ENCODE measurements at places on chromosomes 6 and 20.

DNA sequence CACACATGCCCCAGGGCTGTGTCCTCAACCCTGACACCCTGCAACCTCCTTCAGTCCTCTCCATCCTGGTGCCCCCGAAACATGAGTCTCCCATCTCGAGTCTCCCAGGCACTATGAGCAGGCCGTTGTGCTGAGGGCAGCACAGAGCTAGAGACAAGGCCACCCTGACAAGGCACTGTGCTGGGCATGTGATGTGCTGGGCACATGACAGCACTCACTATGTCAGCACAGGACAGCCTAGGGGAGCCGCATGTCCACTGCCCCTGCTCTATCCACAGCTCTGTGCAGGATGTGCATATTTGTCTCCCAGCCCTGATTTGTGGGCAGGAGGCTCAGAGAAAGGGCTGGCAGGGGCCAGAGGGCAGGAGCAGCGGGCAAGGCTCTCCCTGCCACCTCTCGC, 362.1 kb upstream of the AGPAT4 start:
- DNase-seq = no peak

DNA sequence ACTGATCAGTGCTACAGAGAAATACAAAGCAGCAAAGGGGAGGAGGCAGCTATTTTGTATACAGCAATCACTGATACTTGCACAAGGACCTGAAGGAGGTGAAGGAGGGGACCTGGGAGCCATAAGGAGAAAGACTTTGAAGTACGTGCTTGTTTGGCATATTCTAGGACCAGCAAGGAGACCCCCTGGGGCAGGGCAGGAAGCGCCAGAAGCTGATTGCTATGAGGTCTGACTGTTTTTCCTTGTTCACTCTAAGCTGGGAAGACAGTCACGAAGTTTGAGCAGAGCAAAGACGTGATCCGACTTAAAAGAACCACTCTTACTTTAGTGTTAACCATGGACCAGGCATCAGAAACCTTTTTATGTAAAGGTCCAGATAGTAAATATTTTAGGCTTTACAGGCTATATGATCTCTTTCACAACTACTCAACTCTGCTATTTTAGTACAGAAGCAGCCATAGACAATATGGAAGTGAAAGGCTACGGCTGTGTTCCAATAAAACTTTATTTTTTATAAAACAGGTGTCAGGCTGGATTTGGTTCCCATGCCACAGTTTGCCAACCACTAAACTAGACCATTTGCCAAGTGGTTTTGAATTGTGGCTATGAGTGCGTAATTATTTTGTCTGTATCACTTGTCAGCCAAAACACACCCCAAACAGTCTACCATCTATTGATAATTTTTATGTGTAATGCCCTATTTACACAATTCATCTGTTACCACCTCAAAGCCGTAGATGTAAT, 217.9 kb downstream of the PRL start:
- no peak for DNase-seq

DNA sequence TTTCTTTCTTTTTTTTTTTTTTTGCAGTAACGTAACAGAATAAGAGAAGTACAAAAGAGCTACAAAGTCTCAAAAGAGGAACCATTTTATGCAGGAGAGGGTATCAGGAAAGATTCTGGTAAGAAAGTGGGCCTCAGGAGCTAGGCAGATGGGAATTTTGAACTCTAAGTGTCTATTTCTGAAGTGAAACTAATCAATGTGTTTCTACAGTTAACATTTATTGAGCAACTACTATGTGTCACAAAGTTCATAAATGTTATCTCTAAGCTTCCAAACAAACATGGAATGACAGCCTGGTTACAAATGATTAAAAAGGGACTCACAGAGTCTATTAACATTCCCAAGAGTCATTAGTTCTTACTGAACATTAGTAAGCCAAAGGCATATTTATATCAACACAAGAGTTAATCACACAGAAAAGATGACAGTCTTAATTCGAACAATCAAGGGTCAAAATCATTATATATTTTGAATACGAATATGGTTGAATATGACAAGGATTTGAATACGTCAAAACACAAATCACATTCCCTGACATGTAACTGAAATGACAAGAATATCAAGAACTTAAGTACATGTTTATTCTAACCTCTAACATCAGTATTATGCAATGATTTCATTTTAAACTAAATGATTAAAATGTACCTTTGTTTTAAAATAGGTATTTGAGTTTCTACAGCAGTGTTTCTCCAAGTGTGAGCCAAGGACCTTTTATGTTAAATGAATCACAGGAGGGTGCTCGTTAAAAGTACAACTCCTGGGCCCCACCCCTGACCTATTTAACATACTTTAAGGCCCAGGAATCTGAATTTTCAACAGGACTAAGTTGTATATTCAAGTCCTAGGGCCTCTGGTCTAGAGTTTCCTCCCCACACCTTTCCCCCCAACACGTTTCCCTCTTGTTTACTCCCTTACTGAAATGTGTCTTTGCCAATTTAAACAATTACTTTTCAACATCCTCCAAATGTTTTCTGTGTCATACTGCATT, 89.7 kb downstream of the ATXN1 start:
- DNase-seq = no peak

DNA sequence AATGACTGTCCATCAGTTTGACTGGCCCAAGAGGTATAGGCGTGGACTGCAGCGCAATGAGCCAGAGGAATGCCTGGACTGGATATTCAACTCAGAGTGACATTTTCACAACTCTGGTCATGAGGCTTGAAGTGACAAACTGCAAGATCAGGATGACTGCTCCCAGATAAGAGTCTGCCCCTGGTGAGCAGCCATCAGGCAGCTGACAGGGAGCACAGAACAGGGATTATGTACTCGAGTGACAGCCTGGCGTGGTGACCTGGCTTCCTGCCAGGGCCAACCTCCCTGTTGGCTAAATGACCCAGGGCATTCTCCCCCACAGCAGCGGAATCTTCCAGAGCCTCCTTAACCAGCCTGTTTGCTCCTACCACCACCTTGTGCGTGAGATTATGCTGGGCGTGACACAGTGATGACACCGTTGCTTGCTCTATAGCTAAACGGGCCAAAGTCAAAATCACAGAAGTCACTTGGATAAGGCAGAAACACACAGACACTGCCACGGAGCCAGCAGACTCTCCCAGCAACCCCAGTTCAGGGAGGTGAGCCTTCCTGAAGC, 209.1 kb upstream of the JARID2 start:
- no peak for DNase-seq

- no peak for DNase-seq
These were observed 2.5 kb upstream of the TMEM14C start for GRCh38 chr6:10720265-10720959.

DNA sequence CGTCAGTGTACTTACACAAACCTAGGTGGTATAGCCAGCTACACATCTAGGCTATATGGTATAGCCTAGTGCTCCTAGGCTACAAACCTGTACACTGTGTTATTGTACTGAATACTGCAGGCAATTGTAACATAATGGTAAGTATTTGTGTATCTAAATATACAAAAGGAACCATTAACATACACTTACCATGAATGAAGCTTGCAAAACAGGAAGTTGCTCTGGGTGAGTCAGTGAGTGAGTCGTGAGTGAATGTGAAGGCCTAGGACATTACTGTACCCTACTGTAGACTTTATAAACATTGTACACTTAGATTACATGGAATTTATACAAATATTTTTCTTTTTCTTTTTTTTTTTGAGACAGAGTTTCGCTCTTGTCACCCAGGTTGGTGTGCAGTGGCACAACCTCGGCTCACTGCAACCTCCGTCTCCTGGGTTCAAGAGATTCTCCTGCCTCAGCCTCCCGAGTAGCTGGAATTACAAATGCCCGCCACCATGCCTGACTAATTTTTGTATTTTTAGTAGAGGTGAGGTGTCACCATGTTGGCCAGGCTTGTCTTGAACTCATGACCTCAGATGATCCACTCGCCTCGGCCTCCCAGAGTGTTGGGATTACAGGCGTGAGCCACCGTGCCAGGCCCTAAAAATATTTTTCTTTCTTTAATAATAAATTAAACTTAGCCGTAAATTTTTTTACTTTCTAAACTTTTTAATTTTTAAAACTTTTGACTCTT, 15.4 kb upstream of the KIAA1755 start:
- DNase-seq = no peak

GRCh38 chr6:109311471-109311870, 70.8 kb downstream of the CD164 start:
- DNase-seq = no peak

GRCh38 chr20:33649201-33649681, 12.9 kb upstream of the C20orf144 start:
- no peak for DNase-seq

DNA sequence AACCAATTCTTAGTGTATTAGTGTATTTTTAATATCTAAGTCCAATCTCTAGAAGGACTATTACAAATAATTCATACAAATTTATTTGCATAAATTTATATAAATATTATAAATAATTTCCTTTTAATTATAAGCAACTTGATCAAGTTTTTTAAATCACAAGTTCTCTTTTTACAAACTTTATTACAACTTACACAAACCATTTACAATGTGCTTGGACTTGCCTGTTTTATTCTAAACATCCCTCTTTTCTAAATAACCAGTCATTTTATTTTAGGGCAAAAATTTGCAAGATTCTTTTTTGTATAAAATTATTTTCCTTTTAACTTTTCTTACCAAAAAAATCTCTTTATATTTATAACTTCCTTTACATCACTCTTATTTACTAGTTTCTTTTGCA, 83.5 kb upstream of the SYNCRIP start:
- no peak for DNase-seq

DNA sequence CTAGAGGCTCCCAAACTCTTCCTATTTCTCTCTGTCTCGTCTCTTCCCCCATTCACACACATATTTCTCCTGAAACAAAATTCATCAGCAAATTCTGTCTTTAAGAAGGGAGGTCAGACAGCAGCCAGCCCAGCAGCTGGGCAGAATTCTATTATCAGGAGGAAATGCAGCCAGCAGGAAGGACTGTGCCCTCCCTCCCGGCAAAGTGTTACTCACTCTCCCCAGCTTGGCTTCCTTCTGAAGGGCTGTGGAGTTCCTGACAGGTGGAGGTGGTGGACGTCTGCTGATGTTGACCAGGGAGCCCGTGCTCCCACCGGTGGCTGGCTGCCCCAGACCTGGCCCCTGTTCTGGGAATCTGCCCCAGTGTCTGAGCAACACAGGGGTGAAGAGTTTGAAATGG, 37.3 kb downstream of the KCNB1 start:
- DNase-seq = no peak

DNA sequence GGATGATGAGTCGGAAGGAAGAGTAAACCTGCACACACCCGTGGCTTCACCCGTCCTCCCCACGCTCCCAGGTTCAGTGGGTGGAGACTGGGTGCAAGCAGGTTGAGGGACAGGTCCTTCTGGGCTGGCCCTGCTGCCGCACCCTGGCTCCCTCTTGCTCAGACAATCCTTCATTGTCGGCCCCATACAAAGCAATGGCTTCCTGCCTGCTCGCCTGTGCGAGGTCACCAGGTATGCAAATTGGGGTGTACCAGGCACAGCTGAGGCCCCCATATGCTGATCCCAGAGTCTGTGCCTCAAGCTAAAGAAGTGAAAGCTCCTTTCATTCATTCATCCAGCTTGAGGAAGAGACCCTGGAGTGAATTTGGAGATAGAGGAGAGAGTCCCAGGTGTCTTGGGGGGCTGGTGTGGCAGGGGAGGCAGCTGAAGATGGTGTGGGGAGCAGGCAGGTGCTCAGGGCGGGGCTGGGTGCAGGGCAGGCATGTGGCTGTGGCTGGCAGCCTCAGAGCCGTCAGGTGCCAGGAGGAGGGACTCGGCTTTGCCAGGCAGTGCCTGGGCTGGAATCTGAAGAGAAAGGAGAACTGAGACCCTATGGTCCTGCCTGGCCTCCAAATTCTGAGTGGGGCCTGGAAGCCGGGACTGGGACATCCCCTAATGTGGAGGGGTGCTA, 4.7 kb downstream of the SLCO4A1 start:
- DNase-seq = peak; percentile 84

DNA sequence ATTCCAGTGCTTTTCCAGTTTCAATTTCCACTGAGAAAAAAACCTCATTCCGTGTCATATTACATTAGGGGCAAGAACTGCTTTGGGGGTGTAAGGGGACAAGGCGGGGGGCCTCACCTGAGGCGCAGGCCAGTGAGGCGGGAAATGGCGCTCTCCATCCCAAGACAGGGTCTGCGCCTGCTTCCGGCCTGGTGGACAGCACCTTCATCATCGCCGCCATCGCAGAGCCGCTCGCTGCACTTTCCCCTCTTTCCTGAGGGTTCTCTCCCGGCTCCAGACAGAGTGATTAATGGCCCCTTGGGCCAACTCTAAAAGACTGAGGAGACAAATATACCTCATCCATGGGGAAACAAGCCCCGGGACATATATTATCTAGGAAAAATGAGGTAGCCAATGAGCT, 270.0 kb upstream of the SOX4 start:
- no peak for DNase-seq

GRCh38 chr6:151948002-151948743, 140.7 kb downstream of the ESR1 start:
- DNase-seq = no peak

GRCh38 chr6:42383421-42384205, 68.1 kb downstream of the TRERF1 start:
- no peak for DNase-seq

DNA sequence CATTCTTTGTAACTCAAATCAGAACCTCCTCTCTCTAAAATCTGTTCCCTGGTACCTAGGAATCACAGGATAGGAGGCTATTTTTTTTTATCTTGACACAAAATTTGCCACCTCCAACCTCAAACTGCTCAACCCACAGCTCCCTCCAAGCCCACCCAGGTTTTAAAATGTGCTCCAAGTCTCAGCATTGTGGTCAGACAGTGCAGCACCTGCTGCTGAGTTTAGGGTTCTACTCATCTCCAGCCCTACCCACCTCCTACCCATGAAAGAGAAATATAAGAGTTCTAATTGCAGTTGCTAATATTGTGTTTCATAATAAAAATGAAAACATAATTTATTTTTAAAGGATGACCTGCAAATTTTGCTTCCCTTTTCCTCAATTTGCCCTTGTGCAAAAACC, 496.5 kb downstream of the MAFB start:
- no peak for DNase-seq

- DNase-seq = no peak
These were observed 79.9 kb downstream of the GCLC start for GRCh38 chr6:53464927-53465460.

DNA sequence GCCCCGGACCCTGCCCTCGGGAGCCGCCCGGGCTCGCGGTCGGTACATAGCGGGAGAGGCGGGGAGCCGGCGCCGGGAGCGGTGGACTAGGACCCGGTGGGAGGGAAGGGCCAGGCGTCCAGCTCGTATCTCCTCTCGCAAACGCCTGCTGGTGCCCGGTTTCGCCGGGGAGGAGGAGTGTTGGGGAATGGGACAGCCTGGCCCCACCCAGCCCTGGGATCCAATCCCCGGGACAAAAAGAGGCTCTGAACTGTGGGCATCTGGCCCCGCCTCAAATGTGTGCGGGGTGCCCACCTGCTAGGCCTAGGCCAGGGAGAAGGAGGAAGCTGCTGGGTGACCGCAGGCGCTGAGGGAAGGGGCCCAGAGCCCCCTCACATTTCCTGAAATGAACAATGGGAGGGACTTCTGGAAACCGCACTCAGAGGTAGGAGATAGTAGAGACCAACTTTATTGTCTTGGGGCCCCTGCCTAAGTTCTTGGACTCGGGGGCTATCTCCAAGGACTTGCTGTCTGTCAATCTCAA, at the start of gene KCNK17:
KCNK17 (minus strand) TSS at position 147 of the 523 bp plus-strand sequence; CDS start at position 48, 99 bp downstream.
- DNase-seq = no peak
